ENCODE measurements at places on chromosomes 7 and 10.
A peak's percentile ranks its signal among the peaks of the same experiment; 100 is the strongest.

GRCh38 chr7:80453699-80454340, 58.0 kb downstream of the GNAT3 start:
- ATAC-seq = no peak

DNA sequence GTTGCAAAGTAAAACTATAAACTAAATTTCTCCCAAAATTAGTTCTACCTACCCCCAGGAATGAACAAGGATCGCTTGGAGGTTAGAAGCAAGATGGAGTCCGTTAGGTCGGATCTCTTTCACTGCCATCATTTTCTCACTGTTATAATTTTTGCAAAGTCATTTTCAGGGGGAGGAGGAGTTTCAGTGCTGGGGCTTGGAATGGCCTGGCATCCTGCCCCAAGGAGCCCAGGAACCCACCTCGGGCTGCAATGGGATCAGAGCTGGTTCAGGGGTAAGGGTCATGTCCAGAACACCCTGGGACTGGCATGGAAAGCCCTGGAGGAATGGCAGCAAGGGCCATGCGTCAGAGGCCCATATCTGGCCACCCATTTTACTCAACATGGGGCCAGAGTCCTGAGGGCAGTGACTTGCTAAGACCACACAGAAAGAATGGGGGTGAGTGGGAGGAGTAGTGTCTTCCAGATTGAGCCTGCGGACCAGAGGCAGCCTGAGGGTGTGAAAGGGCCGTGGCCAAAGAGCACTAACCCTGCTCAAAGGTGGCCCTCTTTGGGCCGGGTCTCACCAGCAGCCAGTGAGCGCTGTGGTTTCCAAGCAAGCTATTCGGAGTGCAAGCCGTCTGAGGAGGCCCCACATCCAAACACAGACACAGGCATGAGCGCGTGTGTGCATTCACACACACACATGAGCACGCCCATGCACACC, 31.8 kb downstream of the GPRIN2 start:
- no peak for ATAC-seq

DNA sequence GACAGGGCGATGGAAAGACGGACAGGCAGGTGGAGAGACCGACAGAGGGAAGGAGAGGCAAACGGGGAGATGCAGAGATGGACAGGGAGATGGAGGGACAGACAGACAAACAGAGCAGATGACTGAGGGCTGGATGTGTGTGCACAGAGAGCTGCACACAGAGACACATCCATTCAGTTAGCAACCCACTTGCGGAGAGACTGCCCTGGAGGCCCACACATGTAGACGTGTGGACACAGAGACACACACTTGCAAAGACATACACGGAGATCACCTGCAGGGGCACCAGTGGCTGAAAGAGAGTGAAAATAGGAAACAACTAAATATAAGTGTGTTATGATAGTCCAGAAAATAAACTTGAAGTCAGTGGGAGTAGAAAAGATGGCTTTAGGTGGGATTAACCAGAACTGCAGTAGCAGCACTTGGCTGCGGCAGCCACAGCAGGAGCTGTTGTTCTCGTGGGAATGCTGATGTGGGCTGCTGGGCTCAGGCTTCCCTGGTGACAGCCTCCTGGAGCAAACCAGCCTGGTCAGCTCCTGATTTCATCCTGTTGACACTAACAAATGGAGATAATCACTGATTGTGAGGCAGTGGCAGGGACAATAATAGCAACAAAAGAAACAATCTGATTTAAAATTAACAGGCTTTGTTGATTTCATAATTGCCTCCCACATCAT, 134.1 kb downstream of the CCNY start:
- ATAC-seq = no peak

GRCh38 chr7:43679210-43680068, 49.9 kb downstream of the COA1 start:
- ATAC-seq = no peak

- ATAC-seq = no peak
These were observed 28.9 kb upstream of the INHBA start for GRCh38 chr7:41731493-41732435.

- ATAC-seq = peak; percentile 19
These were observed 2.7 kb downstream of the MXI1 start for GRCh38 chr10:110209926-110210673.

DNA sequence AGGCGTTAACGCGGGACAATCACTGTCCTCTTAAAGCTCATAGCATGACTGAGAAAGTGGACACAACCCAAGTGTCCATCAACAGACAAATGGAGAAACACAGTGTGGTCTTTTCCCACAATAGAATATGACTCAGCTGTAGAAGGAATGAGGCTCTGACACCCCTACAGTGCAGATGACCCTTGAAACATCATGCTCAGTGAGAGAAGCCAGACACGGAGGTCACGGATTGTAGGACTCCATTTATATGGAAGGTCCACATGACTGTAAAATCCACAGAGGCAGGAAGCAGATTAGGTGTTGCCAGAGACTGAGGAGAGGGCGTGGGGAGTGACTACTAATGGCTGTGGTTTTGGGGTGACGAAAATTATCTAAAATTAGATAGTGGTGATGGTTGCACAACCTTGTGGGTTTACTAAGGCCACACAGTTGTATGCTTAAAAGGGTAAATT, 6.1 kb upstream of the NCAPG2 start:
- peak; percentile 79 for ATAC-seq

DNA sequence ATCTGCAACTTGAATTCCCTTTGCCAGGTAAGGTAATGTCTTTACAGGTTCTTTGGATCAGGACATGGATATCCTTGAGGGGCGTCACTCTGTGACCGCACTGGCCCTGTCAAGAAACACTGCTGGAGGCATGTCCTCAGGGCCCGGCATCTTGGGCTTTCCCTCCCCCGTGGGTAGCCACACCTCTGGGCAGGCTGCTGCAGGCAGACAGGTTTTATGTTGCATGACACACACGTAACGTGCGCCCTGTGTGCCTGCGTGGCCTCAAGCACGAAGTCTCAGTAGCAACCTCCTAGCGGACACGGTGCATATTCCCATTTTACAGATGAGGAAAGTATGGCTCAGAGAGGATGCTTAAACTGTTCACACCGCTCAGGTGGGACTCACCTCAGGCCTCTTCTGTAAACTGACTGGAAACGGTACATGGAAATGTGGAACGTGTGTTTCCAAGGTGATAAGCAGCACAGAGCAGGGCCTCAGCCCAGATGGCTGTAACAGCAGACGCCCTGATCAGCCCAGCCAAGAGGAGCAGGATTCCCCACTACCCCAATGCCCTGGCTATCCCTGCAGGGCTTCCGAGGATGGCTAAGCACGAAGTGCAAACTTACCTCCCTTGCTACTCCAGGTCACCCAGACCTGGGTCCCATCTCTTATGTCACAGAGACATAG, 553.6 kb downstream of the TCERG1L start:
- ATAC-seq = no peak

GRCh38 chr10:117927332-117927731, 119.4 kb downstream of the RAB11FIP2 start:
- ATAC-seq = no peak

DNA sequence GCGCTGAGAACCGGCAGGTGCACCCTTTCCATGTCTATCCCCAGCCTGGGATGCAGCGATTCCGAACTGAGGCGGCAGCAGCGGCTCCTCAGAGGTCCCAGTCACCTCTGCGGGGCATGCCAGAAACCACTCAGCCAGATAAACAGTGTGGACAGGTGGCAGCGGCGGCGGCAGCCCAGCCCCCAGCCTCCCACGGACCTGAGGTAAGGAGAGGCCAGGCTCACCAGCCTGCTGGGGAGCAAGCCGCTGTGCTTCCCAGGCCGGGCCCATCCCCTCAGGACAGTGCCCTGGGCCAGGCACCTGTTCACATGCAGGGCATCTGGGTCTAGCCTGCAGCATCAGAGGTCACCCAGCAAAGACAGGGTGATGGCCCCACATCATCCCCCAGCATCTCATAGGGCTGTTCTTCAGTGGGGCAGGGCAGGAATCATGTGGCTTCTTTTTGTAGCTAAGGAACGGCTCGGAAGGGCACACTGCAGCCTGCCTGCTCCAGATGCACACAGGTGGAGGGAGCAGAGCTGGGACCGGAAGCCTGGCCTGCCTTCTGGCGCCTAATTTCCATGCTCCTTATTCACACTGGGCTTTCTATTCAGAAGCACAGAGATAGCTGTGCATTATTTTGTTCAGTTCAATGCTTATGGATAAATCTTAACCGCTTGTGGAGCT, 18.9 kb downstream of the BAG3 start:
- ATAC-seq = no peak

GRCh38 chr10:18658271-18659124, 733 bp upstream of the ARL5B start:
- no peak for ATAC-seq

DNA sequence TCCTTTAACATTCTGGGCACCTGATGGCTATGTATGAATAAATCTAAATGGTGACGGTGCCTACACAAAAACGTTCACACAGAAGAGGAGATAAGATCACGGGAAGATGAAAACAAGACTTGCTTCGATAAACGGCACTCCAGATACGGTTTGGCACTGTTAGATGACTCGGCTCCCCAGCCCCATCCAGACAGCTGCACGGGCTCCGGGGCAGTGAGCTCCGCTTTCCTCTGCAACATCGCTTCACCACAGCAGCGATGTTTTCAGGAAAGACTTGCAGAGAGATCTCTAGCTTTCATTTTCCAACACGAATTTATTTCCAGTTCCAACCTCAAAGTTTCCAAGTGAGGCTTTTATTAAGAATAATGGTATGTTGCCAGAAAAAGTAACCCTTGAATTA, 132.1 kb downstream of the KLF6 start:
- ATAC-seq = no peak

DNA sequence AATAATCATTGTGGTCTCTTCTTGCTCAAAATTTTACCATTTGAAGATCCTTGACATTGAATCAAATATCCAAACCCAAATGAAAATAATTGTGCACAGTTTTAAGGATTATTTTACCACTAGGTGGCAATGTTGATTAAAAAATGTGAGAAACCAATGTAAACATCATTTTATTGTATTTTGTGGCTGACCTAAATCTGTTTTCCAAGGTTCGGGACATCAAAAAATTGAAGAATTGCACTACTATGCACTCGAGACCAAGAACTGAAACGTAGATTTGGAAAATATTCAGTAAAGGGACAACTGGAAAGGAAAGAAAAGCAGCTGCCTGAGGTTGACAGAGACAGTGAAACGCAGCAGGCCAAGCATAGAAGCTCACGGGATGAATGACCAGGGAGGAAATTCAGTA, 259.3 kb downstream of the SNX13 start:
- ATAC-seq = no peak

GRCh38 chr7:37825038-37825437, 23.4 kb upstream of the NME8 start:
- ATAC-seq = no peak

DNA sequence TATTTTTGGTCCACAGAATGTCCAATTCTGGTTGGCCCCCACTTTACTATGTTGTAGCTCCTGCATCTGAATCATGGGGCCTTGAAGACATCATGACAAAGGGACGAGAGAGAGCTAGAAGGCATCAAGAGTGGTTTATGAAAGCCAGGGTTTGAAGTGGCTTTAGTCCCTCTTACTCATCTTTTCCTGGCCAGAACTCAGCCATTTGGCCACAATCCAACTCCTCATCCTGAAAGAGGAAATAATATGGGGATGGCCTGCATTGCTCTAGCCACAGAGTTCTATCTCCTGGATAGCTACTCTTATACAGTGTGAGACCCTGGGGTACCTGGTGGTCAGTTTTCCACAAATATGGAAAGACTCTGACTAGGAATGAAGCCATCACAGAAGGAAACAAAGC, 418.9 kb downstream of the XPNPEP1 start:
- no peak for ATAC-seq
